ENCODE measurements at places on chromosomes 4 and X.

DNA sequence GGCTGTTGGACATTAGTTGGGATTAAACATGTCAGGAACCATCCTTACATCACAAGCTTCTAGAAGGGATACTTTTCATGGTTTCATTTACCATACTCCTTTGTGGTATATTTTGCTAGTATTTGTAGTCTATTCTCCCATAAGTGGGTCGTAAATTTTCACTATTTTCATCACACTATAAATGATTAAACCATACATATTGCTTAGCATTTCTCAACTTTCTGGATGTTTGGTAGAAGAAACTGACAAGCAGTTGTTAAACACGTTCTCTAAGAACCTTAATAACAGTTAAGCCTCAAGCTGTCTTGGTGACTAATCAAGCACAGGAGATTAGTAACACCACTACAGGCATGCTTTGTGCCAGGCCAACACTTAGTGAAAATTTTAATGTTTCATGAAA, 375.5 kb downstream of the NAF1 start:
- DNase-seq = no peak

- DNase-seq = peak; percentile 57
These were observed at the start of gene PGRMC2 for GRCh38 chr4:128287141-128287870. Gene PGRMC2 (minus strand): TSS chr4:128287813. CDS start chr4:128287790, 23 bp downstream.

GRCh38 chr4:155666344-155667221, at the start of gene GUCY1A1:
Gene GUCY1A1 (plus strand): TSS chr4:155666848. CDS start chr4:155696868, 30,020 bp downstream.
- DNase-seq = no peak

DNA sequence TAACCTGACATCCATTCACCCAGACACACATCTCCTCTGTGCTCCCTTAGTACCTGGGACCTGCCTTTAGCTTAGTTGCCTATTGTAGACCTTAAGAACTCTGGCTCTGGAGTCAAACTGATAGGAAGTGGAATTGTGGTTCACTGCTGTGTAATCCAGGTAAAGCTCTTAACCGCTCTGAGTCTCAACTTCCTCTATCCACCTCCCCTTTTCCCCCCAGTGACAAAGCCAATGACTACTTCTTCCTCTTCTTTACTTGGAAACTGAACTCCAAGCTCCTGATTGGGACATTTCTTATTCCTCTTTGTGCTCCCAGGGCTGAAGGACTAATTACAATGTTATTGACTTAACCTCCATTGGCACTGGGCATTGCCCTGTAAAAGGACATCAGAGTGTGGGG, 94.1 kb downstream of the DRD5 start:
- DNase-seq = no peak

DNA sequence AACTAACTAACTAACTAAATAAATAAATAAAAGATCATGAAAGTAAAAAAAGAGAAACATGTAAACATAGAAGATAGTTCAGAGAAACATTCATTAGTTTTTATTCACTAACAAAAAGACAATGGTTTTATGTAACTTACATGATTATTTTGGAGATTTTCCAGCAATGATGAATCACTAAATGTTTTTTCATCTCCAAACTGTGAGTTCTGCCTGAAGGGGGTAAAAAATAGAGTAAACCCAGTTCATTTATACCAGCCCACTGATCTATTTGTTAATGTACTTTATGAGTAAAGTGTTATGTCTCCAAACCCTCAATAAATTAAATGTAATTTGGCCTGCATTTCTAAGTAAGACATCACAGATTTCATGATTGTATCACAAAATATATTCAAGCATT, 101.1 kb downstream of the ATP8A1 start:
- no peak for DNase-seq

GRCh38 chr4:150591904-150592303, 10.0 kb downstream of the MAB21L2 start:
- no peak for DNase-seq

- no peak for DNase-seq
These were observed 111.9 kb upstream of the PCDH18 start for GRCh38 chr4:137644201-137644600.

GRCh38 chr4:157004279-157005161, 32.9 kb upstream of the PDGFC start:
- DNase-seq = no peak

DNA sequence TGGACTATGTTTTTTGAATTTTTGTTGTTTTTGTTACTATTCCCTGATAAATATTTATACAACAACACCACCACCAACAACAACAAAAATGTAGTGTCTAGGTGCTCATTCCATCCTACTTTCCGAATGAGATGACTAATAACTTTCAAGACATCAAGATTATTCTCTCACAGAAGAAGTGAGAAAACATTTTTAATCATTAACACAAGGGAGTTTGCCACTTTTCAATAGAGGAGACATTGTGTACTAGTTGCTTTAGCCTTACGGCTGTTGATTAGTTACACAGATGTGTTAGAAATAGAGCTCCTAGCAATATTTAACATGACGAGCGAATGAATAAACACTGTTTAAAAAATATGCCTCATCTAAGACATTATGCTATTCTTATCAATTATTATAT, 898.8 kb downstream of the C4orf33 start:
- DNase-seq = no peak

- no peak for DNase-seq
These were observed 100.7 kb downstream of the EFNB1 start for GRCh38 chrX:68929332-68930150.

DNA sequence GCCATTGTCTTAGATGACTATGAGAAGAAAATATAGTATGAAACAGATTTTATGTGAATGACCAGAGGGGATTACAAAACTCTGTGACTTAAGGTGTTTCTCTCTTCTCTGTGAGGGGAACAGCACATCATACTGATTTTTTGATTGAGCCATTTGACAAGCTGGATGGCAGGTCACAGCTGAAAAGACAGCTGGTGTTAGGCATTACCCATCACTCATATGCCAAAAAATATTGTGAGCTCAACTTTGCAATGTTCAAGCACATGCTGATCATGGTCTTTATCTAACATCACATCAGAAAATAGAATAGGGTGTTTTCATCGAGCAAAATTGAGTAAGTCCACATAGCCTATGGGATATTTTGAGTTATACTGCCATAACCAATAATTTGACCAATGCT, 86.7 kb upstream of the TECRL start:
- DNase-seq = no peak

- DNase-seq = no peak
These were observed 245.8 kb downstream of the FBXO8 start for GRCh38 chr4:174037631-174038030.

DNA sequence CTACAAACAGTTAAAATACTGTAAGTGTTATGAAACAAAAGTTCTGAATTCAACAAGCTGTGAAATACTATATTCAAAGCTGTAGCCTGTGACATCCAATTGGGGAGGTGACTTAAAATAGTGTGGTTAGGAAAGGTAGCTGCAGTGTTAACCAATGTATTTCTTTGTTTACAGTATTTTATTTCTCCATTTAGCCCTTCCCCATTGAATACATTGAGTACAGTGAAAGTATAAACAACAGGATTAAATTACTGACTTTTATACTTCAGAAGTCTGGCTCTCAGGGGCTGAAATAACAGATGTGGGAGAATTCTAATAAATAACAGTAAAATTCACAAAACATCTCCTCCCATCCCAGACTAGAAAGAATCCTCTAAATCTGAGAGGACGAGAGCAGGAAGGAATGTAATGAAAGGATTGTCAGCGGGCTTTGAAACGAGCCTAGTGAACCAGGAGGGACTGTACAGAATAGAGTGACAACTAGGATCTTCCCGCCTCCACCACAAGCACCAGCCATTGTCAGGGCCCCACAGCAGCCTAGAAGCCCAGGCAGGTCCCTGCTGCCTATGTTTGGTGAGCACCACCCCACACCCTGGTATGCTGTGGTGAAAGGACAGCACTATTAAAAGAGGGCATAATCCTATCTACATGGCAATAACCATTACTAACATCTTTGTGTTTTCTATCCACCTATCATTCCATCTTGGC, 73.7 kb downstream of the SPCS3 start:
- no peak for DNase-seq

DNA sequence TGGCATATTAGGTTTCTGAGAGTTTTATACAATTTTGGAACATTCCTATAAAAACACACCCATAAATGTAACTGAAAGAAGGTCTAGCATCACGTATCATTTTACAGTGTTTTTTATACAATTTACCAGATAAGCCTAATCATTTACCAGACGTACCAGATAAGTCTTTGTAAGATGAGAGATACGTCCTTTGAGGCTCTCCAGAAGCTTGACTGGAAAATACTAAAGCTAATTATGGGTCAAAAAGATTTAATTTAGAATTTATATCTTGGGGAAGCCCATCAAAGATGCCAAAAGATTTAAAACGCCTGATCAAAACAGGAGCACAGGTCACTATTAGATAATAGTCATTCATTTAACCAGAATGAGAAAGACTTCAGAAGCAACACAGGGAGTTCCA, 55.0 kb downstream of the RGS12 start:
- DNase-seq = no peak

DNA sequence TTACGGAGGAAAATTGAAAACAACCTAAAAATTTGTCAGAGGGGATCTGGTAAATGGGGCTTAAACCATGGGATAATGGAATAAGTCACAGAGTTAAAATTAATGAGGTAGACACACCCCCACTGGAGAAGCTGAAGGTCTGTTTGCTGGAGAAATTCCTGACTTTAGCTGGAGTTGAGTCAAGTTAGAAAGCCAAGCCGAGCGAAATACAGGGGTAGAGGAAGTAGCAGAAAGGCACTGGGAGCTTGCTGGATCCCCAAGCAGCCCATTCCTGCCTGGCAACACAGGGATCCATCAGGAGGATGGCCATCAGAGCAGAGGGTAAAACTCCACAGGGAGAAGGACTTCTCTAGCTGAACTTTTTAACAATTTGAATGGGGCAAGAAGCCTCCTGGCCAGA, 163.8 kb downstream of the ATRX start:
- no peak for DNase-seq

DNA sequence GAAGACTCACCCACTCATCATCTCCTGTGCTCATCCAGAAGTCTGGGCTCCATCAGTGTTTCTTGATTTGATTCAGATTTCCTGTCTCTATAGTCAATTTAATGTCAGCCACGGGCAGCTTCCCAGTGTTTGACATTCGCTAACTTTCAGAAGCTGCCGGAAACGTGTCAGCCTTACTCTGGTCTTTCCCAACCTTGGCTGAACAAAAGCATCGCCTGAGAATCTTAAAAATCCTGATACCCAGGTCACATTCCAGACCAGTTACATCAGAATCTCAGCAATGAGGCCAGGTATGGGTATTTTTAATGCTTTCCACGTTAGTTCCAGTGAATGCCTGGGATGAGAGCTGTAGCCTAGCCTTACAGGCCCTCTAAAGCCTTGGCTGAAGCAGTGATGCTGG, 233.8 kb downstream of the FRMPD4 start:
- no peak for DNase-seq

DNA sequence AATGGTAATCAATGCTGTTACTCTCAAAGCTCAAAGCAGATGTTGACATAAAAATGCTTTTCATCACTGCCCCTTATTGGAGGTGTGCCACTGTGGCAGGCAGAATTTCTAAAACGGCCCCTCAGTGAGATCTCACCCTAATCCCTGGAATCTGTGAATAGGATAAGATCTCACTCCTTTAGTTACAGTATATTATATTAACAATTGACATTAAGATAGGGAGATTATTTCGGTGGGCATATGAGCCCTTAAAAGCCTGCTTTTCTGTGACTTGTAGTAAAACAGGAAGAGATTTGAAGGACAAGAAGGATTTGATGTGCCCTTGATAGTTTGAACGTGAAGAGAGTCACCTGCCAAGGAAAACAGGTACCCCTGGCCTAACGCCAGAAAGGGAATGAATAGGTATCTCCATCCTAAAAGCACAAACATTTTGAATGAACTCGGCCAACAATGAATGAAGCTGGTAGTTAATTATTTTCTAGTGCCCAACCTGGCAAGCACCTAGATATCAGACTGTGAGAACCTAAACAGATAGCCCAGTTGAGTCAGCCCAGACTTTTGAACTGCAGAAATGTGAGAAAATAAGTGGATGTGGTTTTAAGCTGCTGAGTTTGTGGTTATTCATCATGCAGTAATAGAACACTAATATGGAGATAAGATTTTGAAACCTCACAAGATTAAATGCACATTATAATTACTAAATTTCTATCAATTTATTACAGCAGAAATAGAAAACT, 881.6 kb downstream of the PCDH18 start:
- DNase-seq = peak; percentile 47

DNA sequence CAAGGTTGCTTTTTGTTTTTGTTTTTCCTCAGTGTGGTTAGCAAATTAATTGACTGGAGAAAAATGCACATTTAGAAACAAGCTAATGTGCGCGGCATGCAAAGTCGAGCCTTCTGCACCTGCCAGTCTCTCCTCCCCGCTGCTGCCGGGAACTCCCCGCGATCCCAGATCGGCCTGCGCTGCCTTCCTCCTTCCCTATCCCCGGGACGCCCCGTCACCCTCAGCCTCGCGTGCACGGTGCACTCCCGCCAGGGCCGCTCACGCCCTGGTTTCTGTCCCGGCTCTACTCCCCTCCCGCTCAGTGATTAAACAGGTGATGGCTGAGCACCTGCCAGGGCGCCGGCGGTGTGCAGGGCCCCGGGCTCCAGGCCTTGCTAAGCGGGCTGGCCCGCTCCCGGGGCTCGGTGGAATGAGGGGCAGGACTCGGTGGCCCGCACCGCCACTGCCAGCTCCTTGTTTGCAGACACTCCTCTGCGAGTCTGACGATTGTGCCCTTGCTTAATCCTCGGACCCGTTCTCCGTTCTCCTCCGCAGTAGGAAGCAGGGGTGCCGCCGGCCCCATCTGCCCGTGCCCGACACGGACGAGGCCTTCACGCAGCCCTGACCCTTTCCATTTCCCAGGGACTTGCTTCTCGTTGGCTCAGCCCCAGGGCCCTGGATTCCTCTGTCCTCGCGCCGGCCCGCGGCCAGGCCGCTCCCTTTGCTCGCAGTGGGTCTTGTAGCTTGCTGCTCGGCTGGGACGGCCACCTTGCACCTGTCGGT, 143.4 kb downstream of the TRIML1 start:
- DNase-seq = no peak

- DNase-seq = no peak
These were observed 5.9 kb downstream of the ARHGEF38 start for GRCh38 chr4:105558277-105558676.

DNA sequence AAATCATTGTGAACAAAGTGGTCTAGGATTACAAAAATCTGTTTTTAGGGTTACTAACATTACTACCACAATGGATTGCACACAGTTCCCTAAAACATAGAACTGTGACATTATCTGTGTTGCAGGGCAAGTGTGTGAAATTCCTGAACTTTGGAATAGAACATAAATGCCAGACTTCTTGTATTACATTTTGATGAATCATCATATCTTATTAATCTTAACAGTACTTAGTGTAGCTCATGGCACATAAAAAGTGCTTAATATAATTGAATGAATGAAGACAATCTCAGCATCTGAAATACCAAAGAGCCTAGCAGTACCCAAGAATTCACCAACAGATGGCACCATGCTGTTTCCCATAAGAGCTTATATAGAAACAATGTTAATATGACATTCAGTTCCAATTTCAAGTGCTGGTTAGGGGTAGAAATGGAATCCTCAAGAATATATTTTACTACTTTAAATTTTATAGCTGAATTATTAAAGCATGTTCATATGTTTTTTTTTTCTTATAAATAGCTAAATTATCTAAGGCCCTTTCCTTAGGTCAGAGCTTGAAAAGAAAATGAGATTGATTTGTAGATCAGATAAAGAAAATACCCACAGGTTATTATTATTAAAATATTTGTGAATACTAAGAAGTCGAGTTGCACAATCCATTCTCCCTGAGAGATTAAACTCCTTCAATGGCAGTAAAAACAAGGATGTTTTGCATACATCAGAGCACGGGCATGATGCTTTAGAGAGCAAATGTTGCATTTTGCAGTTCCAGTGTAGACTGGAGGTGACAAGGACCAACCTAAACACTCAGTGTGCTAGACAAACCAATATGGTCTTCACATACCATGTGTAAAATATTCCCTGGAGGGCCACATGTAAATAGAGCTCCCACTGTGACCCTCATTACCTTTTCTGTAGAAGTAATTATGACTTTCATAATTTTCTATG, 25.7 kb upstream of the SHISA3 start:
- peak; percentile 72 for DNase-seq
